ENCODE measurements at places on chromosomes 3 and 15.

GRCh38 chr3:38549957-38550840, 54.1 kb downstream of the EXOG start:
- DNase-seq, result peak; percentile 37

DNA sequence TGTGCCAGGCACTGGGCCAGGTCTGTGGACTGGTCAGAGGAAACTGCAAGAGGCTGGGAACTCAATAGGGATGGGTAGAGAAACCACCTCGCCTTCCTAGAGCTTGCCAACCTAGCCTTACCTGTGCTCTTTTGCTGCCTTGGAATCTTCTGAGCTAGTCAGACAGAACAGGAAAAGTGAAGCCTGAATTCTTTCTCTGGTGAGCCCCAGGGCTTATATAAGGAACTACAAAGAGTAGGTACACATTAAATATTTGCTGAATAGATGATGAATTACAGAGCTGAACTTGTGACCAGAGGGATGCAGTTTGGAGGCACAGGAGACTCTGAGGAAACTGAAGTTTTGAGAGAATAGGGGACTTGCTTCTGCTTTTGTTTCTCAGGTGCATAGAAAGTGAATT, 15.6 kb upstream of the FBXW12 start:
- DNase-seq, result no peak

DNA sequence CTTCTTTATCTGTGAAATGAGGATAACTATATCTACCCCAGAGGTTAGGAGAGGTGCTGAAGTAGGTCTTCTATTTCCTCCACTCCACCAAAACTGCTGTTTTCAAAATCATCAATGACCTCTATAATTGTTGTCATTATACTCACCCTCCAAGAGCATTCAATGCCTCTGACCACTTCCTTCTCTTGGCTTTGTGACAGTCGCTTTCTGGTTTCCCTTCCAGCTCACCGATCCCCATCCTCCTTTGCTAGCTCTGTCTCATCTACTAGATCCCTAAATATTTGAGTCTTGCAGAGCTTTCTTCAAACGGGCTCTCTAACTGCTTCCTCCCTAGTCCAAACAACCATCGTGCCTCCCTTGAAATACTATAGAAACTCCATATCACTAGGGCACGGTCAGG, 153.5 kb downstream of the RPLP1 start:
- no peak for DNase-seq

GRCh38 chr3:144343343-144343742, 371.7 kb downstream of the DIPK2A start:
- DNase-seq, result no peak

DNA sequence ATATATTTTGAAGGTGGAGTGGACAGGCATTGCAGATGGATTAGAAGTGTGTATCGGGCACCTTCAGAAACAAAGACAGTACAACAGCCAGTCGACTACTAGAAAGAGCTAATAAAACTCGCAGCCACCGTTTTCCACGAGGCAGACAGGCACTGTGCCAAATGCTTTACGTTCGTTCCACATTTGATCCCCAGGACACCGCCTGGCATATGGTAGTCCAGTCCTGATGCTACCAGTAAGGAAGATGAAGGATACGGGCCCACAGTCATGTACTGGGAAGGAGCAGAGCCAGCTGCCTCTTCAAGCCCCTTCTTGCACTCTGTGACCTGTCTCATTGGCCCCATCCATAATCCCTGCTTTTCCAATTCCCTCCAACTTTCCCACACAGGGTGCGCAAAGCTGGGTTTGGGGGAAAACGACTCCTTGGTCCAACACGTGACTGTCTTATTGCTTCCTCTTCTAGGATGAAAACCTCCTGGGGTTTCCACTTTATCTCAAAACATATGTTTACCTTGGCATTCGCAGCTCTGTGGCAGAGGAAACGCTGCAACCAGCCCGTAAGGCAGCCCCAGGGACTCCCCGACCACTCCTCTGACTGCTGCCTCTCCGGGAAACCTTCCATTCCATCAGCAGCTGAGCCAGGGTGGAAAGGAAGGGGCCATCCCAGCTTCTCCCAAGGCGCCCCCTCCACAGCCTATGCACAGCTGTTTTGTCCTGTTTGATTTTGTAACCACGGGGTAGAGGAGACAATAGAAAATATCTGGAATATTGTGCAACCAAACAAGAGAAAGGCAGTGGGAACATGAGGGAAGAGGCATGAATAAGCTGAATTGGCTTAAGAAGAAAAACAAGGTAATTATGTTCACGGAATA, 107.4 kb downstream of the ADAMTS17 start:
- DNase-seq, result no peak

DNA sequence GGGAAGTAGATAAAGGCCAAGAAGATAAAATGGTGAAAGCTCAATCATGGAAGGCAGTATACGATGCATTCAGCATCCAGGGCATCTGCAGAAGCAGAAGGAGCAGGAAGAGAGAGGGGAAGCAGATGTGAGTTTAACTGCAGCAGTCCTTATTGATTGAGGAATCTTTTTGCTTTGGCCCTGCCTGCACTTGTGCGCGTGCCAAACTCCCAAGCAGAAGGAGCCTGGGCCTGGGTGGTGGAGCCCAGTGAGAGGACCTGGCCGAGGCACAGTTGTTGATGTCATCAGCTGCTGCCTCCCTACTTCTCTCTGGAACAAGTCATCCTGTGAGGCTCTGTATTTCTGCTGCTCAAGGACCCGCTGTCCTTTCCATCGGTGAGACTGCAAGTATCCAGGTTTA, 65.5 kb upstream of the ROPN1 start:
- no peak for DNase-seq

DNA sequence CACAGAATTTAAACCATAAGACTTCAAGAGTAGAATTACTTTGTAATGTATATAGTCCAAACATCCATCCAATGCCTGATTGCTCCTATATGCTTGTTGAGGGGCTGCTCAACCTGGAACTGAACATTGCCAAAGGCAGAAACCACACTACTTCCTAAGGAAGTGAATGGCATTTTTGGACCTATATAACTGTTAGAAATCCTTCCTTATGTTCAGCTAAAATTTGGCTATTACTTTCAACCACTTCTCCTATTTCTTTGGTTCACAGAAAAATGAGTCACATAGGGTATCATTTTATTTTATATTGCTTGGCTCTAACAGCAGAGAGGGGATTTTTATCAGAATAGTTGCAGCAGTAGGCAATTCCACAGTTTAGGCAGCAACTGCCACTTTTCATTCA, 342.1 kb downstream of the SLC9A9 start:
- DNase-seq, result no peak

- no peak for DNase-seq
Observed at GRCh38 chr15:53272116-53272515, 482.0 kb upstream of the ONECUT1 start.

DNA sequence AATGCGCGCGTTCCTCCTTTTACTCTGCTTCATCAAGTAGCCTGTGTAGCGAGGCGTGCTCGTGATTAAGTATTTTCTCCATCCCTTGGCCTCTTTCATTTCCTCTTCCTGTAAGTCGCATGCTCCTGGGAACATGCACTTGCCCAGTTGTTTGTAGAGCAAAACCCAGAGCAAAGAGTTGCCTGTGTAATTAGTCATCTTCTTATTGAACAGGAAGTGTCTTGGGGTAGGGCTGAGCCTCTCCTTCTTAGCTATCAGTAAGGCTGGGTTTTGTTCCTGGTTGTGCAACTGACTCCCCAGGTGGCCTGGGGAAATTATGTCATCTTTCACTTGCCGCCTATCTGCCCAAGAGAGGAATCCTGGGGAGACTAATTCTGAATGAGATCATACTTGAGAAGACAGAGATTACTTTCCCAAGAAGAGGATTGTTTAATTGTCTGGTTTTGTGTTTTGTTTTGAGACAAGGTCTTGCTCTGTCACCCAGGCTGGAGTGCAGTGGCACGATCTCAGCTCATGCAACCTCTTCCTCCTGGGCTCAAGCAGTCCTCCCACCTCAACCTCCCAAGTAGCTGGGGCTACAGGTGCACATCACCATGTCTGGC, 14.9 kb downstream of the LIPH start:
- no peak for DNase-seq

GRCh38 chr15:31387092-31387478, 60.5 kb downstream of the KLF13 start:
- DNase-seq, result no peak

DNA sequence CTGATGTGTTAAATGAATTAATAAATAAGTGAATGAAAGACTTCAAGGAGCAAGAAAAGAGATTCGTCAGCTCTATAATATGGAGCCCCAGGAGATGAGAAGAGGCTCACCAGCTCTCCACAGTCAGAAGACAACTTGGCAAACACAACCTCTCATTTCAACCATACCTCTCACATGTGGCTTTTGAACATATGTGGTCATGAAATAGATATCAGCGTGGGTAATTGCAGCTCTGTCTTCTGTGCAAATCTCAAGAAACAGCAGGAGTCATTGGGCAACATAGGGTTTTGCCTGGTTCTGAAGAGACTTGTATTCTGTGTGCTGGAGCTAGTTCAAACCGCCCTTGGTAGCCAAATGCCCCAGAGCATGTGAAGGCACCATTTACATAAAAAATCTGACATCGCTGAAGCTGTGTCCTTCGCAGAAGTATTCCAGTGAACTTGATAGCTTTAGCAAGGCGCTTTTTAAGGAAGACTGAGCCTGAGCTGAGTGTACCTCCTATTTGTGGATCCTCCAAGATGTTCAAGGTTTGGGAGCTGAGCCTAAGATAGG, 8.4 kb downstream of the CX3CR1 start:
- DNase-seq, result no peak
